Activated naive CD8-positive, alpha-beta T cell treated with anti-CD3 and anti-CD28 coated beads for 36 hours (primary cell): ENCODE measurements at places on chromosomes 4 and X. TPM values are rescaled to one million over a fixed set of nuclear protein-coding genes. Genes with fewer than 3 reads are reported as not detected.

GRCh38 chrX:53768451-53768850 lies 81.9 kb upstream of the HUWE1 start:
- peak; percentile 7 for DNase-seq

- DNase-seq = no peak
Observed at GRCh38 chr4:138404251-138404650, 162.1 kb upstream of the SLC7A11 start.

DNA sequence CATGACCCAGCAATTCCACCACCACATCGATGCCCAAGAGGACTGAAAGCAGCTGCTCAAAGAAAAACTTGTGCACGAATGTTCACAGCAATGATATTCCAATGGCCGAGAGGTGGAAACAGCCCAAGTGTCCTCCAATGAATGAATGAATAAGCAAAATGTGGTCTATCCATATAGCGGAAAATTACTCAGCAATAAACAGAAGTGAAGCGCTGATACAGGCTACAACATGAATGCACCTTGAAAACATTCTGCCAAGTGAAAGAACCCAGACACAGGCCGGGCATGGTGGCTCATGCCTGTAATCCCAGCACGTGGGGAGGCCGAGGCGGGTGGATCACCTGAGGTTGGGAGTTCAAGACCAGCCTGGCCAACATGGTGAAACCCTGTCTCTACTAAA lies 5.2 kb upstream of the SLC2A9 start:
- DNase-seq = no peak

DNA sequence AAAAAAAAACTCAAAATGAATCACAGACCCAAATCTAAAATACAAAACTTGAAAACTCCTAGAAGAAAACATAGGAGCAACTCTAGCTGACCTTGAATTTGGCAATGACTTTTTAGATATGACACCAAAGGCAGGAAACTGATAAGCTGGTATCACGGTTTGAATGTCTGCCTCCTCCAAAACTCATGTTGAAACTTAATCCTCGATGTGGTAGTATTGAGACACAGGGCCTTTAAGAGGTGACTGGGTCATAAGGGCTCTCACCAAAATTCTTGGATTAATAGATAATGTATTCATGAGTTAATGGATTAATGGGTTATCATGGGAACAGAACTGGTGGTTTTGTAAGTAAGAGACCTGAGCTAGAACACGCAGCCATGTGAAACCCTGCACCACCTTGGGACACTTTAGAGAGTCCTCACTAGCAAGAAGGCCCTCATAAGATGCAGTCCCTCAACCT lies 40.5 kb downstream of the FRYL start:
- DNase-seq = no peak

- no peak for DNase-seq
Observed at GRCh38 chrX:74104356-74105015, 199.5 kb upstream of the ZCCHC13 start.

- no peak for DNase-seq
Observed at GRCh38 chr4:178306565-178306964, 864.3 kb upstream of the AGA start.

GRCh38 chr4:178339769-178340168 lies 897.5 kb upstream of the AGA start:
- DNase-seq = no peak

DNA sequence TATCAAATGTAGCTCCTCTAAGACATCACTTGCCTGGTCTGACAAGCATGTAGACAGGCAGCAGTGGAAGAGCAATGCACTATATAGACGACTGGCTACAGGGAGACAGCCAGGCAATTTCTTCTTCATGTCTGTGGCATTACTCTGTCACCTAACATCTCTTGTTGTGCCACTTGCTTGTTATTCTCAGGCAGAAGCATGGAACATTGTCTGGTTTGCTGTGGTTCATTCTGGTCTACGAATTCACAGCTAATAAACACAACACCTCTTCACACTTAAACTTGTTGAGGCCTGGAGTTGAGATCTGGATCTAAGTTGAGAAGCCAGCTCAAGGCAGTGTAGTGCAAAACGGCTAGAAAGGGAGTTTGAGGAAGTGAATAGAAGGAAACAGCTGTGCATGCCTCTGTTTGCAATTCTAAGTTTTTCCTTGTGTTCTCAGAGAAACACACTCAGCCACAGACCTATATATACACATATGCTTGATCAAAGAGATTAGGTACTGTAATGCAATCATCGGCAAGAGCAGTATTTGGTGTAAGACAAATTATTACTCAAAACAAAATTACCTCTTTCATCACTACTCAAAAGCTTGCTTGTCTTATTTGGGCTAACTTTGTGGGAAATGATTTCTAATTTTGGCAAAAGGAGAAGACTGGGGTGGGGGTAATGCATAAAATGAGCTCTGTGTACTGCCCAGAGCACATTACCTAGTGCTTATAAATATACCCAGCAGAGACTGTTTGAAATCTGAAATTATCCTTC lies 243.8 kb downstream of the PPP3CA start:
- DNase-seq = no peak

- DNase-seq = no peak
Observed at GRCh38 chr4:78267790-78268189, 210.7 kb downstream of the FRAS1 start.

DNA sequence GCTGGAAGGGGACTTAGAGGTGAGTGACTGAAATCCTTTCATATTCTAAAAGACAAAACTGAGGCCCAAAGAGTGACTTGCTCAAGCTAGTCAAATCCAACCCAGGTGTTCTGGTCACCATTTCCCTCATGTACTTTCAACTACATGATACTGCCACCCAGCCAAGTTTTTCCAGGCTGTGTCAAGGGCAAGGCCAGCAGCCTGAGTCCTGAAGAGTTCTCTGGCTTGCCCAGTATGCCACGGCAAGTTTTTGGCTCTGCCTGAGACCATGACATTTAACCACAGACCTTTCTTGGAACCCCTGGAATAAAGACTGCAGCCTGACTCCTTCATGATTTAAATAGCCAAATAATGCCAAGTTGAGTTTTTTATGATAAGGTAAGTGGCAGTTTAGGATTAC lies 10.7 kb upstream of the TMEM164 start:
- no peak for DNase-seq

DNA sequence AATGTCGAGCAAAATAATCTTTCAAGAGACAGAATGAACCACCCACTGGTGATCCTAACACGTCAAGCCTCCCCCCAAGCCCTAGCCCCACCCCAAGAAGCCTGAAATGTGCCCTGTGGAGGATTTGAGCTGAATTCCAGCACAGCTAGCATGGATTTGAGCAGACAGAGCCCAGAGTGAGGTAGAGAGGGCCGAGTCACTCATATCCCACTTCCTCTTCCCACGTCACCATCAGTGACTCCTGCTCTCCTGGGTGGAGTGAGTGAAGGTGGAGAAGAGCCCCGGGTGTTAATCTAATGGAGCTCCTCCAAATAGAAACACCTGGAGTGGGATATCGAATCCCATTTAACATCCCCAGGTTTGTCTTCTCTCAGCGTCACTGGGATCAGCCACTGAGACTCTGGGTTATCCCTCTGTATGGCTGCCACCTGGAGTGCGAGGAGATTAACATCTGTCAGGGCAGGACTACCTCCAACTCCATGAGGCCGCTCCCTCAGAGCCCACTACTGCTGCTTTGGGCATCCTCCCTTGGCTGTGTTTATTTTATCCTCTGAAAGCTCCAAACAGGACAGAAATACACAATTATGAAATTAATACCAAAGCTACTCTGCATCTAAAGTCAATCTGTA lies 136.6 kb downstream of the NWD2 start:
- no peak for DNase-seq

GRCh38 chr4:126136922-126137781 lies 822.4 kb downstream of the FAT4 start:
- no peak for DNase-seq

GRCh38 chr4:7532043-7532442 lies 97.3 kb upstream of the PSAPL1 start:
- no peak for DNase-seq

GRCh38 chr4:7132730-7133582 lies 59.4 kb upstream of the SORCS2 start:
- no peak for DNase-seq

GRCh38 chr4:1792832-1793495 lies at the start of gene FGFR3:
Gene FGFR3, plus strand, starts transcription at chr4:1793293. Its CDS starts 642 bp downstream, at chr4:1793935.
- DNase-seq = peak; percentile 59

DNA sequence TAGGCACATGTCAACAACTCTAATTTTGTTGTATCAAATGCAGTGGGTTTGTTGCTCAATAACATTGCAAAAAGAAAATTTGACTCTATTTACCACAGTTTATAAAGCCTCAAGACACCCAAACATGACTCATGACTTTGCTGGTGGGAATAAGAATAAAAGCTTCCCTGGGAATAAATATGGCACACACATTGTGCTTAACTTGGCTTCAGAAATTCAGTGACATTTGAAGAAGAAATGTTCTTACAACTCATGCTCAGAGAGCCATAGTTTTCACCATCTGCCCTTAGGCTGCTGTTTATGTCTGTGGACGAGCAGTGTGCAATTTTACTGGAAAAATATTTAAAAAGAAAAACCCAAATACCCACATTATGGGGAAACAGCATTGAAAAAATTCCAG lies 60.9 kb downstream of the SPATA18 start:
- no peak for DNase-seq

- no peak for DNase-seq
Observed at GRCh38 chr4:113394108-113394729, 344.8 kb downstream of the ANK2 start.

DNA sequence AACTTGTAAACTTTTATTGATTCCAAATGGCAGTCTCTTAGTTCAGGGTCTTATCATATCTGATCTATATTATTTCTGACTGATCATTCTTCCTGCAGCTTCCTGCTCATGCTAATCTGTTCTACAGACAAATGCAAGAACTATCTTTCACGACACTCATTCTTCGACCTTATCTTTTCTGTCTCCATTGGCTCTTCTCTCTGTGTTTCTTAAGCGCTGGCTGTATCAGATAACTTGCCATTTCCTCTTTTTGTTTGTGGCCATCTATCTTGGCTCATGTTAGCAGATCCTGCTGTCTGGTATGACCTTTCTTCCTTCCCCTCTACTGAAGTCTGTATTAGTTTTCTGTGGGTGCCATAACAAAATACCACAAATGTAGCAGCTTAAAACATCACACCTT lies 230.5 kb upstream of the PUDP start:
- no peak for DNase-seq

GRCh38 chr4:73103799-73104503 lies 34.4 kb upstream of the COX18 start:
- no peak for DNase-seq

- DNase-seq = peak; percentile 3
Observed at GRCh38 chrX:71871367-71871766, 39.3 kb upstream of the NHSL2 start.

MAPK10 gene
- not detected for total RNA-seq

POF1B gene
- not detected for total RNA-seq

GPAT3 gene
- total RNA-seq = 2.8 TPM

RASGEF1B gene
- 6.7 TPM for total RNA-seq

ANOS1 gene
- total RNA-seq = not detected

CRLF2 gene
- 0.52 TPM for total RNA-seq

LRRC66 gene
- total RNA-seq = 0.06 TPM

ANK2 gene
- total RNA-seq = 2.0 TPM

ARAP2 gene
- total RNA-seq = 27.0 TPM

CLNK gene
- total RNA-seq = 0.32 TPM

SOWAHD gene
- total RNA-seq = 0.14 TPM

CCDC120 gene
- total RNA-seq = 3.7 TPM
